Lower leg skin (tissue), 4 donors: ENCODE measurements at places on chromosomes 2 and 18.

- peak; percentile 48 for DNase-seq
Measured at GRCh38 chr18:12310762-12311161, 2.7 kb downstream of the TUBB6 start.

- DNase-seq = no peak
Measured at GRCh38 chr18:22399949-22400348, 17.8 kb downstream of the CTAGE1 start.

DNA sequence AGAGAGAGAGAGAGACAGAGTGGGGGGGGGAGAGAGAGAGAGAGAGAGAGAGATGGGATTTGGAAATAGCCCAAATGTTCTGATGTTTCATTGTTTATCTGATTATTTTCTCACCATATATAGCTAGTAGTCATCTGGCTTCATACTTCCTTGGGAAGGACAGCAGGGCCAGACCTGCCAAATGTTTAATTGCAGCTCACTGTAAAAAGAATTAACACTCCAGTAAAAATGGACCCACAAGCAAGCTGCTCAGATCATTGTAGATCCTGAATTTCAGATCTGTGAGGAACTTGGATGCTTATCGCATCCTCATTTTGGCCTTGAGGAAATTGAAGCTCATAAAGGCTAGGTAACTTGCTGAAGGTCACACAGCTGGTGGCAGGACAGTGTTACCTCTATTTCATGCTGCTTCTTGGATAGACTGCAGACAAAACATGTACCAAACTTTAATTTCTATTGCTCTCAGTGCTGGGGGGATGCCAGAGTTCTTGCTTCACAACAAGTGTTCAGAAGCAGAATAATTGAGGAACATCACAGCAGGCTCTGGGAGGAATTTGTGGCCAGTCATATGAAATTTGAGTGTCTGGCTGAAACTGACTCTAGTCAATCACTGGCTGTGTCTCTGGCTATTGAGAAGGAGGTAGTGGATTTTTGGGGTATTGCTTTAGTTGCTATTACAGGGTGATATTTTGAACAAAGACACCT lies 223.5 kb downstream of the PIK3C3 start:
- DNase-seq = no peak

GRCh38 chr2:1914541-1915165 lies 170.3 kb upstream of the PXDN start:
- DNase-seq = no peak

DNA sequence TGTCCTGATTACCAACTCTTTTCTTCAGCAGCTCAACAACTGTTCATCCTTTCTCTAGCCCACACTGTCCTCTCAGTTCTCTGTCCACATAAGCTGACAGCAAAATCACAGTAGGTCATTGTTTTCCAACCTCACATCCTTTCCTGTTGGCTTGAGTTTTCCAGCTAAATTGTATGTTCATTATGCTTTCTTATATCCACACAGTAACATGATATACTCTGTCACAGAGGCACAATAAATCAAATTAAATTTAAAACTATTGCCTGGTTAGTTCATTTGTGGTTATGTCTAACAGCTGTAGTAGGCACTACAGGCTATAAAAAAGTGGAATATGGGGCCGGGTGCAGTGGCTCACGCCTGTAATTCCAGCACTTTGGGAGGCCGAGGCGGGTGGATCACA lies 179.9 kb downstream of the ETAA1 start:
- no peak for DNase-seq

DNA sequence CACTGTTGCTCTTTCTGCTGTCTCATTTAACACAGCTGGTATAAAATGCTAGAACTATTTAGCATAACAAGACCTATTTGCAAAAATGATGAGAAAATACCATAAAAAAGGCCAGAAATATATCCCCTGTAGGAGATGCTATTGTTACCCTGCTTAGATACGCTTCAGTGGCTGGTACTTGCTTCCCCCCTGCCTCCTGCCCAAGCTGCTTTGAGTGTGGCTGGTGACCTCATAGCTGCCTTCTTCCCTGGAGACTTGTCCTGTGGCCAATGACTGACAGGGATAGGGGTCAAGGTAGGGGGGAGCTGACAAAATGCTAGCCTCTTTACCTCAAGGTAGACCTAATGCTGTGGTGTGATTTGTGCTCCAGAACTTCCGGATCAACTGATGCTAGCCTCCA lies 150.2 kb upstream of the ZEB2 start:
- no peak for DNase-seq

DNA sequence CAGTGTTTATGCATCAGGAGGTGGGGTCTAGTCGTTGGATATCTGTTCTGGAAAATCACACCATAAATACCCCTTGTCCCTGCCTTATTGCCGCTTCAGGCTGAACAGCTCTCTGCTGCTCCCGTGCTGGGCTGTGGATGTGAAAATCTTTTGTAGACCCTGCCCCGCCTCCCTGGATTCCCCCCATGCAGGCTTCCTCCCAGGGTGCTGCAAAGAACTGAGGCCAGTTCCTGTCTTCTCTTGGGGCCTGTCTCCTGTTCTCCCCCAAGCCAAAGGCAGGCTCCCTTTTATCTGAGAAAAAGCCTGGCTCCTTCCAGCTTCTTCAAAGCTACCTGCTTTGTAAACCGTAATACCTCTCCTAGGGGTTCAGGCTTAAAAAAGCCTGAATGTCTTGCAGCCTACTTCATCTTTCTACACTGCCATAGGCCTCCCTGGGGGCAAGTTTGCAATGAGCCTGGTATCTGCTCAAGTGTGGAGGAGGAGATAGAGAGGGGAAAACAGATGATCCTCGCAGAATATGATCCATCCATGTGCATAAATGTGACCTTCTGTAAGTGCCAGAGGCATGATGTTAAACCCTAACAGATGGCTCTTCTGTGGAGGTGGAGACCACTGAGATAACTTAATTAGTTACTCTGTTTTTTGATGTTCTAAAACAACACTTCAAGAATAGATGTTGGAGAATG lies 55.3 kb downstream of the VWA3B start:
- DNase-seq = no peak

- DNase-seq = no peak
Measured at GRCh38 chr18:77136076-77136718, 3.6 kb upstream of the MBP start.

GRCh38 chr2:176865336-176865735 lies 347.3 kb upstream of the HNRNPA3 start:
- DNase-seq = no peak
